ENCODE measurements at places on chromosomes 6 and 20. TPM values are rescaled to one million over a fixed set of nuclear protein-coding genes. Genes with fewer than 3 reads are reported as not detected.

DNA sequence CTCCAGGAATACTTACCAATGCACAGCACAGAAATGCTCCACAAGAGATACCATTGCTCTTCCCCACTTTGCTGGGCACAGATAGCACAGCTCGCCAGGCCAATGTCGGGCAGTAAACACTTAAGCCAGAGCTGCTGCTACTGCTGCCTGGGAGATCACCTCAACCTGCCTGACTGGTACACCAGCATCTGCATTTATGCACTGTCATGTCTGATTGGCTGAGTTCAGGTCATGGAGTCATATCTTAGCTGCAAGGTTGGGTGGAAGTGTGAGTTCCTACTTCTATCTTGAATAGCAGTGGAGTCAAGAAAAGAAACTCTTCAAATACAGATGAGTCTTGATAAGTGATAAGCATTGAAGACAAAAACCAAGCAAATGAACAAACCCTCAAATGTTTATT lies 10.9 kb upstream of the ADGRF4 start:
- no peak for DNase-seq
- peaks cover 2% of the 10 kb centered on the region for H3K27me3 ChIP-seq
- H3K27ac ChIP-seq: no peak overlapping the region
- H3K36me3 ChIP-seq: no peaks in the 10 kb centered on the region

- H3K27ac ChIP-seq: no peak overlapping the region
- no peaks in the 10 kb centered on the region for H3K36me3 ChIP-seq
These were observed 73.8 kb downstream of the EDN3 start for GRCh38 chr20:59374261-59374660.

GRCh38 chr6:26385734-26386125 lies 2.8 kb downstream of the BTN2A2 start:
- no peak overlapping the region for H3K4me3 ChIP-seq
- DNase-seq: no peak
- no peak overlapping the region for H3K27ac ChIP-seq
- H3K27me3 ChIP-seq: no peaks in the 10 kb centered on the region
- H3K36me3 ChIP-seq: peaks cover 29% of the 10 kb centered on the region
- H3K4me1 ChIP-seq: peaks cover 42% of the 10 kb centered on the region

GRCh38 chr20:55513954-55514353 lies 491.4 kb downstream of the CBLN4 start:
- no peaks in the 10 kb centered on the region for H3K36me3 ChIP-seq
- no peak overlapping the region for H3K27ac ChIP-seq
- H3K27me3 ChIP-seq: no peaks in the 10 kb centered on the region
- H3K4me1 ChIP-seq: no peaks in the 10 kb centered on the region
- DNase-seq: no peak

GRCh38 chr6:6386010-6386409 lies 65.5 kb upstream of the F13A1 start:
- no peak for DNase-seq
- peaks cover 17% of the 10 kb centered on the region for H3K27me3 ChIP-seq
- H3K4me1 ChIP-seq: no peaks in the 10 kb centered on the region
- no peaks in the 10 kb centered on the region for H3K36me3 ChIP-seq

GRCh38 chr20:49320460-49320859 lies 42.6 kb upstream of the ZNFX1 start:
- H3K4me1 ChIP-seq: peaks cover 30% of the 10 kb centered on the region
- H3K27ac ChIP-seq: no peak overlapping the region
- peaks cover 58% of the 10 kb centered on the region for H3K27me3 ChIP-seq
- H3K36me3 ChIP-seq: no peaks in the 10 kb centered on the region
- no peak for DNase-seq
- H3K4me3 ChIP-seq: no peak overlapping the region

DNA sequence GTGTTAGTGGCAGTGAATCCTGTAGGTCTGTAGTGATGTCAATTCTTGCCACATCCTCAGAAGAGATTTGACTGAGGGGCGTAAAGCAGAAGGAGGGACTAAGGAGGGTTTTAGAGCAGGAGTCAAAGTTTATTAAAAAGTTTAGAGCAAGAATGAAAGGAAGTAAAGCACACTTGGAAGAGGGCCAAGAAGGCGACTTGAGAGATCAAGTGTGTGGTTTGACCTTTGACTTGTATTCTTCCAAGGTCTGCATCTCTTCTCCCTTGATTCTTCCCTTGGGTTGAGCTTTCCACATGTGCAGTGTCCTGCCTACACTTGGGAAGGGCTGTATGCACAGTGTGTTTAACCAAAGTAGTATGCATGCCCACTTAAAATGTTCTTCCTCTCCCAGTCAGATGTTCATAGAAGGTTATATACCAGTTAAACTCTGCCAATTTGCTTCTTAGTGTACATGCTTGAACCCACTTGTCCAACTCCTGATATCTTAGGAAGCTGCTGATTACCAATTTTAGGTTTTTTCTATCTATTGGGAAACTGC lies 627.6 kb downstream of the MMUT start:
- no peaks in the 10 kb centered on the region for H3K27me3 ChIP-seq
- H3K4me3 ChIP-seq: no peak overlapping the region

DNA sequence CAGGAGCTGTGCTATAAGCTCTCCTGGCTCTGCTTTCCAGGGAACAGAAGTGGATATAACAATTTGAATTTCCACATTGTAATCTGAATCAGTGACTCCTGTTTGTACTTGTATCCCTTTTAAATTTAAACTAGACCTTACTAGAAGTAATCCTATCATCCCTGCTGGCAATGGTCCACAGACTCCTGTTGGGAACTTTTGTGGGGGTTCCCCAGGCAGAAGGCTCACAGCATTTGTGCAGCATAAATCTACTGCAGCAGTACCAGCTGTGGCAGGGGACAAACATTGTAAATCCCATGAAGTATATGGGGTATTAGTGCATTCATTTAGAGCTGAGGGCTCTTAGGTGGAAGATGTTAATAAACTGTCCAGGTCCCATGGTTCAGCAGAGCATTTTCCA lies 12.0 kb upstream of the PDCD2 start:
- no peak for DNase-seq
- peaks cover 2% of the 10 kb centered on the region for H3K4me1 ChIP-seq
- peaks cover 41% of the 10 kb centered on the region for H3K27me3 ChIP-seq
- no peak overlapping the region for H3K4me3 ChIP-seq
- no peaks in the 10 kb centered on the region for H3K36me3 ChIP-seq

DNA sequence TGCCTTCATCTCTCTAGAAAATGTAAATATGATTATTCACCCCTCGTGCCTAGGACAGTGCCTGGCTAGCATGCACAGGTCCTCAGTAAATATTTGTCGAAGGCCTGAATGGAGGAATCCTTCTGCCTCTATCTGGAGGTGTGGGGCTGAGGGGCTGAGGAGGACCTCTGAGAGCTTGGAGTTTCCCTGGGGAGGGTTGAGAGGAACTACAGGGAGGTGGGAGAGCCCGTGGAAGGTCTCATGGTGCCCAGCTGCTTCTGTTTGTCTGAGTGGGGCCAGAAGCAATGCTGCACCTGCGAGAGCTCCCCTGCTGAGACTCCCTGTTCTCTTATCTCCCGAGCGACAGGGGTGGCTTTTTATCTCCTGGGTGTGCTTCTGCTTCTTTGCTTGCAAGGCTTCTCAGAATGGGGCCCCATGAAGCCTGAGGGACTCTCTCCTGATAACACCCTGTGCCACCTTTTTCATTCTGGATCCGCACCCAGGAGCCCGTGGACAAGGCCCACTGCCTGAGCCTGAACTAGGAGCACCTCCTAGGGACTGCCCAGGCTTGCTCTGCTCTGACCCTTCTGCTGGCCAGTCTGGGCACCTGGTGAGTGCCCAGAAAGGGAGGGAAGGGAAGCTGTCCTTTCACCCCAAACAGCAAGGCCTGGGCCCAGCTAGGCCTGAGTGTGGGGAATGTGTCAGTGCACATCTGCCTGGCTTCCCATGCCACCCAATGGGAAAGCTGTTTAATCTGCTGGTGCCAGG lies 2.4 kb downstream of the SLC29A1 start:
- DNase-seq: no peak
- H3K27me3 ChIP-seq: no peaks in the 10 kb centered on the region
- H3K4me1 ChIP-seq: peaks cover 31% of the 10 kb centered on the region
- no peaks in the 10 kb centered on the region for H3K36me3 ChIP-seq
- no peak overlapping the region for H3K27ac ChIP-seq

DNA sequence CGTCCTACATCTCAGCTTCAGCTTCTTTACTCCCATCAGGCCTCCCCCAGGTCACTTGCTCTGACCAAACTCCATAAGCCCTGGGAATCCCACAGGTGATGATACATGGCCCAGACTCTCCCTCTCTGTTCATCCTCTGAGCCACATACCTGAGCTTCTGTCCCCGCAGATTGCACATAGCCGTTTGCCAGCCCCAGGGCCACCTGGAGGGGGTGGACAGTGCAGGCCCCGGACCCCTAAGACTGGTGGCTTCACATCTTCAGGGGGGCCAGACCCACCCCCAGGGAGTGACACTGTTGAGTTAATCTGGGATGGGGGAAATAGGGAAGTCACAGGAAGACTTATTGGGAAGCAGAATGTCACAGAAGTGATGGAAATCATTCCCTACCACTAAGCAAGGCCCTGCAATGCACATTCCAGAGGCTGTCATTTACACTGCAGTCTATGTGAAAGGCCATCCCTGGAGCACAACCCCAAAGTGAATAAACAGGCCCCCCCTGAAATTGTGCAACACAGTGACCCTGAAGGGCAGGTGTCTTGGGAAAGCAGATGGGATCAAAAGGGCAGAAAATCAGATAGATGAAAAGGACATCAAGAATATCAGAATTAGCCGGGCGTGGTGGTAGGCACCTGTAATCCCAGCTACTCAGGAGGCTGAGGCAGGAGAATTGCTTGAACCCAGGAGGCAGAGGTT lies 2.2 kb downstream of the RXRB start:
- H3K4me3 ChIP-seq: peak overlapping the region; percentile 99
- peaks cover 51% of the 10 kb centered on the region for H3K36me3 ChIP-seq
- peak overlapping the region; percentile 75 for H3K27ac ChIP-seq
- DNase-seq: no peak

DNA sequence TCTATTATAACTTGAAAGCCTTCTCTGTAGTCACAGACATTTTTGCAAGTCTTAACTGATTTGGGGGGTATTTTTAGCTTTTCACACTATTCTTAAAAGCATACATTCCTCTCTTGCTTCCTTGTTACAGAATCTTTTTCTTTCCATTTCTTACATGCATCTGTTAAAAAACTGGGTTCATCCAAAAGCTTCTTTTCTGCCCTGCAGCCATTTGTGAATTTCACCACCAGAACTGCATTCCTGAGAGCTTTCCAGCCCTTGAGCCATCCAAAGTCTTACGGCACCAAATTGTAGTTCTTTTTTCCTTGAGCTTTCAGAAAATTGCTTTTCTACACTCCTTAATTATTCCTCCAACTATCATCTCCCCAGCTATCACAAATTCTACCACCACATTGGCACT lies 19.7 kb upstream of the GSTA4 start:
- no peak for DNase-seq
- no peaks in the 10 kb centered on the region for H3K4me1 ChIP-seq
- H3K36me3 ChIP-seq: peaks cover 13% of the 10 kb centered on the region
- no peak overlapping the region for H3K4me3 ChIP-seq

DNA sequence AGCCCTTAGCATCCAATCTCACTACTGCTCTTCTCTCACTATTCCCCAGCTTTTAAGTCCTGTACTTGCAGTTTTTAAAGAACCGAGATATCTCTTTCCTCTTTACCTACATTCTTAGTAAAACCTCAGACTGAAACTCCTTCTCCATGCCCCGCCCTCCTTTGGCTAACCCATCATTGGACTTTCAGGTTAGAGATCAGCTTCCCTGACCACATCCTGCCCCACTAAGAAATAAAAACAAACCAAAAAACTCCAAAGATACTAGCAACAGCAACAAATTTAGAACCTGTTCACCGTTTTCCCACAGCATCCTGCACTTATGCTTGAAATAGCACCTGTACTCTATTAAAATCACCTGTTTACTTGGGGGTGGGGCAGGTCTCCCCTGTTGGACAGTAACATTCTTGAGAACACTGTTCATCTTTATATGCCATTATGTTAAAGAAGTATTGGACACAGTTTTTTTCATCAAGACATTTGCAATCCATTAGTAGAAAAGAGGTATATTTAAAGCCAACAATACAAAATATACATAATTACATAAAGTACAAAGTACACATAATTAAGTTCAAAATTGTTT lies 16.3 kb upstream of the SMAP1 start:
- peak overlapping the region; percentile 54 for H3K4me3 ChIP-seq
- peaks cover 3% of the 10 kb centered on the region for H3K27me3 ChIP-seq
- peaks cover 28% of the 10 kb centered on the region for H3K4me1 ChIP-seq
- peak; percentile 93 for DNase-seq

GRCh38 chr6:41050536-41050935 lies 2.5 kb upstream of the APOBEC2 start:
- peaks cover 11% of the 10 kb centered on the region for H3K4me1 ChIP-seq
- no peak overlapping the region for H3K4me3 ChIP-seq
- peaks cover 6% of the 10 kb centered on the region for H3K36me3 ChIP-seq
- DNase-seq: no peak
- no peaks in the 10 kb centered on the region for H3K27me3 ChIP-seq
- H3K27ac ChIP-seq: no peak overlapping the region

- no peaks in the 10 kb centered on the region for H3K27me3 ChIP-seq
- H3K4me1 ChIP-seq: peaks cover 44% of the 10 kb centered on the region
- no peak for DNase-seq
- H3K27ac ChIP-seq: no peak overlapping the region
- peaks cover 53% of the 10 kb centered on the region for H3K36me3 ChIP-seq
These were observed 4.0 kb upstream of the DHX16 start for GRCh38 chr6:30676660-30677285.

DNA sequence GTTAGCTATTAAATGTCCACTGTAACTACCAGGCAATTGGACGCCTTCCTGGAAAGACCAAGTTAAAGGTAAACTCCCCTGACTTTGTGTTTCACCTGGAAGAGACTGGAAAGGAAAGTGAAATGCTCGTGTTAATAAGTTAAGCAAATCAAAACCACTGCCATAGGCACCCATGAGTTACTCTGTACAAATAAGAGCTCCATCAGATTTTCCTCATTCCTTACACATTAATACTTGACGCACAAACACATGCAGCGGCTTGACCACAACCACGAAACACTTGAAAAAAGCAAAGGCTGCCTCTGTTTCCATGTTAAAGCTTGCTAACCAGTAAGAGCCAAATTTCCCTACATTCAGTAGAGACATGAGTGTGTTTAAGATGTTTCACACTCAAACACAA lies 19.8 kb downstream of the GCM1 start:
- H3K27ac ChIP-seq: no peak overlapping the region
- peaks cover 32% of the 10 kb centered on the region for H3K27me3 ChIP-seq
- no peak overlapping the region for H3K4me3 ChIP-seq
- no peaks in the 10 kb centered on the region for H3K36me3 ChIP-seq
- DNase-seq: no peak

- peak overlapping the region; percentile 83 for H3K4me3 ChIP-seq
- DNase-seq: peak; percentile 43
- peaks cover 54% of the 10 kb centered on the region for H3K4me1 ChIP-seq
- peak overlapping the region; percentile 77 for H3K27ac ChIP-seq
- H3K36me3 ChIP-seq: peaks cover 54% of the 10 kb centered on the region
- no peaks in the 10 kb centered on the region for H3K27me3 ChIP-seq
These were observed 686 bp downstream of the ZGPAT start for GRCh38 chr20:63708301-63709148.

- H3K4me1 ChIP-seq: peaks cover 49% of the 10 kb centered on the region
- DNase-seq: no peak
- H3K27ac ChIP-seq: peak overlapping the region; percentile 8
These were observed 41.1 kb upstream of the OSTM1 start for GRCh38 chr6:108115598-108116058.

GRCh38 chr6:159221486-159222170 lies 52.4 kb downstream of the FNDC1 start:
- H3K27me3 ChIP-seq: peaks cover 51% of the 10 kb centered on the region
- no peaks in the 10 kb centered on the region for H3K36me3 ChIP-seq
- no peak for DNase-seq
- H3K27ac ChIP-seq: no peak overlapping the region
- H3K4me1 ChIP-seq: peaks cover 5% of the 10 kb centered on the region
- no peak overlapping the region for H3K4me3 ChIP-seq

RAE1 gene
- 37.5 TPM for total RNA-seq

ELOVL4 gene
- 1.6 TPM for total RNA-seq

PCMT1 gene
- 96.0 TPM for total RNA-seq

PRRT1 gene
- total RNA-seq: 0.28 TPM

BMP7 gene
- not detected for total RNA-seq

FAXC gene
- not detected for total RNA-seq

BFSP1 gene
- 1.7 TPM for total RNA-seq

PTCRA gene
- not detected for total RNA-seq
